Hindlimb muscle (tissue), 1 donor: ENCODE measurements at places on chromosomes 3 and 15. TPM values are rescaled to one million over a fixed set of nuclear protein-coding genes. Genes with fewer than 3 reads are reported as not detected.

DNA sequence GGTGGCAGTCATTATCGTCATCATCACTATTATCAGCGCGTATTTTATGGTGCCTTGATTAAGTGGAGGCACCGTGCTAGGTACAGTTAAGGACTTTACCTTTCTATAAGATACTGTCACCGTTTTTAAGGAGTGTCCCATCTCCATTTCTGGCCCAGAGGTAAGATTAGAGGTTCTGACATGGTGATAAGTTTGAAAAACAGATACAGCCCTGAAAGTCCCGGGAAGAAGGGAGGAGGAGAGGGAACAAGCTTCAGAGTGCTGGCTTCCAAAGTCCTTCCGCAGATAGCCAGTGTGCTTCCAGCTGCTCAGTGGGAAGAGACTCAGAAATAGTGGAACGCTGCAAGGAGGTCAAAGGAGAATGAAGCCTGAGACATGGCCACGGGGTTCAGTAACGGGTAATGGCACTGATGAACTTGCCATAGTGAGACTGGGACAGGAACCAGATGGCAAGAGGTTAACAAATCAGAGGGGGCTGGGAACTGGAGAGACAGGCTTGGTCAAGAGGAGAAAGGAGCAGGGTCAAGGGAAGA, 9.1 kb upstream of the TM4SF4 start:
- no peak for DNase-seq

Gene PLS1
- polyA plus RNA-seq = 0.79 TPM

GRCh38 chr3:166902374-166902773, 477.7 kb downstream of the ZBBX start:
- no peak for DNase-seq

Gene MYNN
- 17.4 TPM for polyA plus RNA-seq

GRCh38 chr3:132417695-132418411, 551 bp downstream of the DNAJC13 start:
- DNase-seq = peak; percentile 70

- no peak for DNase-seq
Measured at GRCh38 chr15:57196865-57197264, 179.4 kb upstream of the CGNL1 start.

Gene APBA2
- 4.4 TPM for polyA plus RNA-seq

GRCh38 chr15:101092156-101092866, 159.5 kb downstream of the CHSY1 start:
- no peak for DNase-seq

Gene RPP25
- polyA plus RNA-seq = 1.1 TPM

Gene TM4SF4
- not detected for polyA plus RNA-seq

DNA sequence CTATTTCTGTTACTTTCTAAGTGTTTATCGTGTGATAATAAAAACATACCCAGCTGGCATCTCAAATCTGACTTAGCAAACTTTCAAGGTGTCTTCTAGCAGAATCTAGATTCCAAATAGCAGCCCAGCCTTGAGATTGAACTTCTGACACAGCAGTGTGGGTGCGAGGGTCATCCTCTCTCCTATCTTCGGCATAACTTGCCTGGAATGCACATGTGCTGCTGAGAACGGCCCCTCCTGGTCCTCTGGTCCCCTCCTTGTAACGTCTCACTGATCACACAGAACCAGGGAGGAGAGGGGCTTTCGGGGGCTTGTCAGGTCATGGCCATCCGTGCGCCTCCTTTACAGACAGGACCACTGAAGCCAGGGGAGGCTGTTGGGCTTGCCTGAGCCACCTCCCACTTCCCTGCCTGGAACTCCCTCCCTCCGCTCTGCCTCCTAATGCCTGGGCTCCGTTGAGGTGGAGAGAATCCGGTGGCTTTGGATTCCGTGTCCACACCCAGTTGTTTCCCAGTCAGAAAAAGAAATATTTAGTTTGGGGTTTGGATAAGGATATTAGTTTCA, 344.4 kb upstream of the C2CD4B start:
- no peak for DNase-seq

DNA sequence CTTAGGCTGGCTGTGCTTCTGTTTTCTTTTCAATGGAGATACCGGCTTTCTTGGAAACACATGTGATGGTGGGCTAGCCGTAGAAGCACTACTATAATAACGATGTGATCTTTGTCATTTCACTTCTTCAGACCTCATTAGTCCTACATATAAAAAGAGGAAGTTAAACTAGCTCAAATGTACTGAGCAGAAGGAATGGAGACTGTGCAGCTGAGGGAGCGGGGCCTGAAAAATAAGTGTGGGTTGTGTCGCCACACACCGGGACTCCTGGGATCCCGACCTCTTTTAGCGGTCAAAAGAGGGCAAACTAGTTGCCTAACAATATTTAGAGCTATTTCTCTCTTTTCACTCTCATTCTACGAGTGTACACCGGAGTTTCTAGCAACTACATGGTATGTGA, 1.0 kb upstream of the RNF7 start:
- DNase-seq = no peak

Gene DUOXA2
- polyA plus RNA-seq = not detected

- no peak for DNase-seq
Measured at GRCh38 chr15:64519897-64520296, 59.5 kb downstream of the ZNF609 start.
